Stomach (tissue), 19 donors: ENCODE measurements at places on chromosomes 3 and 15. TPM values are rescaled to one million over a fixed set of nuclear protein-coding genes. Genes with fewer than 3 reads are reported as not detected.

GRCh38 chr3:20657560-20657959 lies 471.6 kb upstream of the SGO1 start:
- no peaks in the 10 kb centered on the region for H3K36me3 ChIP-seq
- H3K4me1 ChIP-seq: no peaks in the 10 kb centered on the region
- no peak for DNase-seq
- no peaks in the 10 kb centered on the region for H3K27me3 ChIP-seq
- H3K4me3 ChIP-seq: no peak overlapping the region

GRCh38 chr3:4808637-4809036 lies 170.6 kb upstream of the BHLHE40 start:
- H3K36me3 ChIP-seq: peaks cover 55% of the 10 kb centered on the region
- no peaks in the 10 kb centered on the region for H3K27me3 ChIP-seq
- H3K27ac ChIP-seq: no peak overlapping the region
- peak; percentile 40 for DNase-seq
- no peak overlapping the region for H3K4me3 ChIP-seq
- H3K4me1 ChIP-seq: no peaks in the 10 kb centered on the region

GRCh38 chr3:126606001-126606400 lies 47.3 kb upstream of the C3orf22 start:
- no peak overlapping the region for H3K27ac ChIP-seq
- H3K4me1 ChIP-seq: no peaks in the 10 kb centered on the region
- H3K27me3 ChIP-seq: no peaks in the 10 kb centered on the region
- H3K4me3 ChIP-seq: no peak overlapping the region
- H3K36me3 ChIP-seq: peaks cover 84% of the 10 kb centered on the region

- peaks cover 4% of the 10 kb centered on the region for H3K4me1 ChIP-seq
- peak; percentile 87 for DNase-seq
- H3K36me3 ChIP-seq: no peaks in the 10 kb centered on the region
- no peak overlapping the region for H3K27ac ChIP-seq
Measured at GRCh38 chr15:53197426-53197839, 407.3 kb upstream of the ONECUT1 start.

DNA sequence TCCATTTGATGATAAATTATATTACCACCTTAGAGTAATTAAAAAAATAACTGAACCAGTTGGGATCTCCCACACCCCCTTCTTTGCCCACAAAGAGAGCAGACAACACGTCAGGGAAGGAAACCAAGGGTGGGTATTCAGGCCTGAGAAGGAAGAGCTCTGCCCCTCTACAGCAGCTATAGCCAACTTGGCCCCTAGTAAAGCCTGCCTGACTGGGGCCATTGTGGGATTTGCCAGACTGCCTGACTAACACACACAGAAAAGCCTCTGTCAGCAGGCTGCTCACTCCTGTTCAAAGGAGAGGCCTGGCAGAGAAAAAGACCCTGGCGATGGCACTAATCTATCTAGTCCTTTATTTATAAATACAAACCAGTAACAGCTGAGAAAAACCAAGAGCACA lies 41.4 kb downstream of the ATP8B4 start:
- H3K27ac ChIP-seq: no peak overlapping the region
- H3K27me3 ChIP-seq: no peaks in the 10 kb centered on the region
- no peak for DNase-seq
- no peak overlapping the region for H3K4me3 ChIP-seq
- no peaks in the 10 kb centered on the region for H3K36me3 ChIP-seq

GRCh38 chr3:27800261-27800660 lies 78.1 kb upstream of the EOMES start:
- no peaks in the 10 kb centered on the region for H3K27me3 ChIP-seq
- no peak overlapping the region for H3K4me3 ChIP-seq
- no peaks in the 10 kb centered on the region for H3K36me3 ChIP-seq
- no peak for DNase-seq
- no peaks in the 10 kb centered on the region for H3K4me1 ChIP-seq

The SEMA6D gene
- total RNA-seq: 7.5 TPM

The NEK10 gene
- 7.4 TPM for total RNA-seq

DNA sequence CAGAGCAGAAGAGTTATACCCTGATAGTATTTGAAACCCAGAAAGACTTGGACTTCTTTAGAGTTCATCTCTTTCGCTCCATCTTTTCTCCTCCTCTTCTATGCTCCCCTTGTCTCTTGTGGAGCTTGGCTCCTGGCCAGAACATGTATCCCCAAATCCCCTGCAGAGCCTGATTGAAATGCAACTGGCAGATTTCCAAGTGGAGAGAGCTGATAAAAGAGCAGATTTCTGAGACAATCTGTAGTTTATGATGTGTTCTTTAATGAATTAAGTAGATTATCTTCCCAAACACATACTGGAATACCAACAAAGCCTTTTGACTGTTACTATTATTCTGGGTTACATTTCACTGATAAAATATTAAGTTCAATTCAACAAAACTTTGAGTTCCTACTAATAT lies 33.4 kb downstream of the UNC13C start:
- no peak for DNase-seq
- no peaks in the 10 kb centered on the region for H3K4me1 ChIP-seq
- H3K4me3 ChIP-seq: no peak overlapping the region
- no peaks in the 10 kb centered on the region for H3K36me3 ChIP-seq
- H3K27me3 ChIP-seq: no peaks in the 10 kb centered on the region

GRCh38 chr3:177679568-177680471 lies 482.5 kb upstream of the TBL1XR1 start:
- no peak for DNase-seq
- no peaks in the 10 kb centered on the region for H3K27me3 ChIP-seq
- peaks cover 26% of the 10 kb centered on the region for H3K4me1 ChIP-seq
- H3K4me3 ChIP-seq: no peak overlapping the region
